Astrocyte (in vitro differentiated cells and primary cell): ENCODE measurements at places on chromosomes 16 and 17. TPM values are rescaled to one million over a fixed set of nuclear protein-coding genes. Genes with fewer than 3 reads are reported as not detected.

Gene FBXW10B
- 2.4 and 3.9 TPM in 2 replicates for total RNA-seq

Gene MYH2
- 0.02 TPM in 1 of 2 replicates, not detected in the other for total RNA-seq

- H3K4me3 ChIP-seq, result no peak overlapping the region
- no peaks in the 10 kb centered on the region for H3K4me1 ChIP-seq
- H3K27ac ChIP-seq, result no peak overlapping the region
- H3K36me3 ChIP-seq, result no peaks in the 10 kb centered on the region
- H3K27me3 ChIP-seq, result peaks cover 19% of the 10 kb centered on the region
- DNase-seq, result no peak
Measured at GRCh38 chr17:1315891-1316403, 36.5 kb downstream of the TRARG1 start.

Gene HBM
- not detected in 2 replicates for total RNA-seq

DNA sequence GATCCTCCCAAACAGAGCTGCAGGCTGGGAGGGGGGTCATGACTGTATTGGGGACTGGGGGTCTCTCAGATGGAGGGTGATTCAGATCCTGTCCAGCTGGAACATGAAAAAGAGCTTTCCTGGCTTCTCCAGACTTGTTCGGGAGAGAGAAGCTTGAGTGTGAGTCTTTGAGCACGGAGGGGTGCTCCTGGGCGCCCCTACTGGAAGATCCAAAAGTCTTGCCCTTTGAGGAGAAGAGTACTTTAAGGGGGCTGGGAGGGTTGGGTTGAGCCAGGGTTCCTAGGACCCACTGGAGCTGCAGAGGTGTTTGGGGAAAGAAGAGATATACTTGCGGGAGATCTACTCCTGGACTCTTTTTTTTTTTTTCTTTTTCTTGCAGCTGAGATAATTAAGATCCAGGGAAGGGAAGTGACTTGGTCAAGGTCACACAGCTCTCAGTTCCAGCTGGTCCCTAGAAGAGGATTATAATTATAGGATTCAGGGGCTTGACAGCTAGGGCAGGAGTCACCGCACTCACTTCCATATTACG, 8.4 kb downstream of the RARA start:
- H3K4me3 ChIP-seq, result peak overlapping the region; percentile 45
- peak; percentile 49 for DNase-seq
- no peaks in the 10 kb centered on the region for H3K36me3 ChIP-seq
- H3K27me3 ChIP-seq, result no peaks in the 10 kb centered on the region
- H3K4me1 ChIP-seq, result peaks cover 84% of the 10 kb centered on the region

GRCh38 chr17:50022463-50023130, 27.6 kb upstream of the DLX3 start:
- no peak overlapping the region for H3K4me3 ChIP-seq
- no peak for DNase-seq
- H3K27me3 ChIP-seq, result no peaks in the 10 kb centered on the region
- peaks cover 13% of the 10 kb centered on the region for H3K4me1 ChIP-seq

GRCh38 chr16:2964475-2965336, 631 bp downstream of the KREMEN2 start:
- no peak for DNase-seq
- peaks cover 48% of the 10 kb centered on the region for H3K27me3 ChIP-seq
- H3K27ac ChIP-seq, result no peak overlapping the region
- no peaks in the 10 kb centered on the region for H3K36me3 ChIP-seq
- no peak overlapping the region for H3K4me3 ChIP-seq
- peaks cover 17% of the 10 kb centered on the region for H3K4me1 ChIP-seq

- no peaks in the 10 kb centered on the region for H3K4me1 ChIP-seq
- H3K27ac ChIP-seq, result no peak overlapping the region
- peaks cover 2% of the 10 kb centered on the region for H3K27me3 ChIP-seq
- no peak for DNase-seq
- no peak overlapping the region for H3K4me3 ChIP-seq
Measured at GRCh38 chr16:28081391-28081968, 18.0 kb upstream of the GSG1L start.

Gene PRAC2
- total RNA-seq, result not detected in 2 replicates

- no peak overlapping the region for H3K27ac ChIP-seq
- no peaks in the 10 kb centered on the region for H3K4me1 ChIP-seq
- H3K27me3 ChIP-seq, result no peaks in the 10 kb centered on the region
- no peaks in the 10 kb centered on the region for H3K36me3 ChIP-seq
- H3K4me3 ChIP-seq, result no peak overlapping the region
- peak; percentile 37 for DNase-seq
Measured at GRCh38 chr17:33199571-33200510, 93.3 kb downstream of the ASIC2 start.

Gene CSH1
- 8.9 and 15.5 TPM in 2 replicates for total RNA-seq

DNA sequence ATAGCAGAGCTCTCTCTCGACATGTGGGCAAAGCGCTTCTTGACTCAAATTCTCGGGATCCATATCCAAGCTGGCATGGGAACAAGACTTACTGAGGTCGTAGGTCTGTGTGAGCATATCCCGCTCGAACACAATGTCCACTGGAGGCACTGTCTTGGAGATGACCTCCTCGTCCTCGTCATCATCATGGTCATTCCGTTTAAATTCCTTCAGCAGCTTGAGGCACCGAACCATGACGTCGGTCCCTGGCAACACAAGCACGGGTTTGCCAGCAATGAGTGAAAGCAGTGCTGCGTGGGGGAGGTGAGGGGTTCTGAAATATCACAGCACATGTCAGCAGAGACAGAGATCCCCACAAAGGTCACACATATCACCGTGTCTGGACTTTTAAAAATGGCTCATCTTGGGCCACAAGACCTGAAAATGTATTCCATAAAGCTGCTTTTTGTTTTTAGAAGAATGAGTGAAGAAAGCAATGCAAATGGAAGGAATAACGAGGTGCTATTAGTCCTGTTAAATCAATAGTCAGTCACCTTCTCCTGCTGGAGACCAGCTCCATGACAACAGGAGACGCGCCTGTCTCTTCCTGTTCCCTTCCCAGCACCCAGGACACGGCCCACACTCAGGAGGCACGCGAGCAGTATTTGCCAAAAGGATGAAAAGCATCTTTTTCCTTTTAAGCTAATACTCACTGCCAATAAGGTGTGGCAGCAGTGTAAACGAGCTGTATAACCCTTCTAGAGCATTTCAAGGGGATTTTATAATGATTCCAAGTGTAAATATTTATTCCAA, 37.9 kb downstream of the GTF3C1 start:
- H3K4me1 ChIP-seq, result no peaks in the 10 kb centered on the region
- DNase-seq, result no peak
- no peak overlapping the region for H3K4me3 ChIP-seq
- H3K36me3 ChIP-seq, result peaks cover 28% of the 10 kb centered on the region
- H3K27ac ChIP-seq, result no peak overlapping the region

Gene TLCD2
- total RNA-seq, result 5.9 and 6.0 TPM in 2 replicates

DNA sequence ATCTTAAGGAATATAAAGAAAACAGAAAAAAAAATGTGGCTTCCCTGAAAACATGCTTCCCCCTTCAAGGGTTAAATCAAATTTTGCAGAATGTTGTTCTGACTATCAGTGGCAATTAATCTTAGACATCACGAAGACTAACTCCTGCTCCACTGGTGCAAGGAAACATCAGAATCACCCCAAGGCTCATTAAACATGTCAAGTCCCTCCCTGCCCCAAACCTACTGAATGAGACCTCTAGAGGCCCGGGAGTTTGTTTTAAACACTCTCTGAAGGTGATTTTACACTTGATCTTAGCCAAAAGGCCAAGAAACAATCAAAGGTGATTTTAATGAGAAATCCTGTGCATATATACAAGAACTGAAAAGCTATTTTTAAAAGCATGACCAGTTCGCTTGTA, 18.3 kb downstream of the PSME3IP1 start:
- no peaks in the 10 kb centered on the region for H3K27me3 ChIP-seq
- H3K4me3 ChIP-seq, result no peak overlapping the region
- peaks cover 42% of the 10 kb centered on the region for H3K36me3 ChIP-seq
- H3K4me1 ChIP-seq, result peaks cover 11% of the 10 kb centered on the region
- no peak overlapping the region for H3K27ac ChIP-seq

DNA sequence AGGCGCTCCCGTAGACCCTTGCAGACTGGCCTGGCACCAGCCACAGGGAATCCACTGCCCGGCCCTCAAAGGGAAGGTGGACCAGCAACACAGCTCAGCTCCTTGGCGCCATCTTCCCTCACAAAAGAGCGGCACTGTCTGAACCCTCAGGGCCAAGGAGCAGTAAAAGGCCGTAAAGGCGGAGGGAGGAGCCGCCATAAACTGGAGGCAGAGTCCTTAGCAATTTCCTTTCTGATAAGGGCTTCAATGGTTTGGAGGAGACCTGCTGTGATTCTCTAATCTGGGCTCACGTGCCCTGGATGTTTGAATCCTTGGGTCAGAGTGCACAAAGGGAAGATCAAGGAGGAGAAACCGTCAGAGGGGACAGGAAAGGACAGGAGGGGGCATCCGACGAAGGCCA, 15.5 kb upstream of the AXIN2 start:
- no peak for DNase-seq
- no peak overlapping the region for H3K4me3 ChIP-seq
- no peaks in the 10 kb centered on the region for H3K4me1 ChIP-seq
- H3K27ac ChIP-seq, result no peak overlapping the region
